GM19239 (cell line): ENCODE measurements at places on chromosomes 2 and 18.

DNA sequence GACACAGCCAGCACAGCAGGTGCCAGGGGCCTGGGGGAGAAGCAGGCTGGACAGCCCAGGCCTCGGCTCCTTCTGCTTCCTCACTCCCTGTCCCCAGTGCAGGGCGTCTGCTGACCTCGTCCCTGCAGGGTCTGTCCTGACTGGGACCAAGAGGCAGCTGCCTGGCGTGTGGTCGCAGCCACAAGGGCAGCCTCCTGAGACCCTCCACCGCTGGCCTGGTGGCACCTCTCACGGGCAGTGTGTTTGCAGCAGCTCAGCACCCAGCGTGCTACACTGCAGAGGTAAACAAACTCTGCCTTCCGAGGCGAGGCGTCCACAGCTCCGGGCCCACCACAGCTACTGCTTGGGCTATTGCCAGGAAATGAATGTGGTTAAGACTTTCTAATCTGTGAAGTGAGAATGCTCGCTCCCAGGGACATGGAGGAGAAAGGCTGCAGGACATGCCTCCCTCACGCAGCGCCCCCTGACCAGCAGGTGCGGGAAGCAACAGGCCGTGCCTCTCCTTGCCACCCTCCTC, 46.1 kb upstream of the HPCAL1 start:
- DNase-seq = no peak

DNA sequence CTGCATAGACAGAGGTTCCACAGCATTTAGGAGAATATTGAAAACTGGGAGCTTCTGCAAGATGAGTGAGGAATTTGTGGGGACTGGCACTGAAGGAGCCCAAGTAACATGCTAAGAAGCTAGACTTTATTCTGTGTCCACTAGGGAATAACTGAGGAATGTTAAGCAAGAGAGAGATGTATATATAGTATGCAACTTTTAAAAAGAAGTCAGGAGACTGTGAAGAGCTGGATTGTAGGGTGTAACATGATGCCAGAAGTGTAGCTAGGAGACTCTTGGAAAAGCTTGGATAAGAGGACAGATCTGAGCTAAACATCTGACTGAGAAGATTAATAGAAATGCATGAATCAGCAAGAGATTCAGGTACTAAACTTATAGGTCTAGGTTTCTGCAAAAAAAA, 270.6 kb upstream of the MMADHC start:
- no peak for DNase-seq

DNA sequence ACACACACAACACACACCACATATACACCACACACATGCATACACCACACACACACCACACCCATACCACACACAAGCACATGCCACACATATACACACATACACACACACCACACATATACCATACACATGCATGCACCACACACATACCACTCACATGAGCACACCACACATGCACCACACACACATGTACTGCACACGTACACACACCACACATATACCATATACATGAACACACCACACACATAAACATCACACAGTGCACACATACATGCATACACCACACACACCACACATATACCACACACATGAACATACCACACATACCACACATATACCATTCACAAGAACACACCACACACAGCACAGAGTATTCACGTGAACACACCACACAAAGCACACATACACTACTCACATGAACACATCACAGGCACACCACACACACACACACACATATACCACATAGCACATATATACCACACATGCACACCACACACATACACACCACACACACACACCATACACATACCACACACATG, 219.9 kb upstream of the RAB6C start:
- DNase-seq = no peak

DNA sequence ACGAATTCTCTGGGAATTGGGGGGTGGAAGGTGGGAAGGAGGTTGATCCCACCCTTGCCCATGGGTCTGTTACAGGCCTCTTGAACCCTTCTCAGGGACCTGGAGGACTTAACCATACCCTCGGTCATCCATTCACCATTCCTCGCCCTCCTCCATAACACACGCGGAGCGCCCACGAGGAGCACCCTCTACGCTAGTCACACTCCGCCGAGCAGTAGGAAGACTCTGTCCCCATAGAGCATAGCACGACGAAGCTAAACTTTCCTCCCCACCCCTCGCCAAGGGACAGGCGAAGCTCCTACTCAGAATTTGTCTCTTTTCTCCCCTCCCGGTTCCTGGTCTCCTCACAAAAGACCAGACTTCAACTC, 611 bp upstream of the ITSN2 start:
- DNase-seq = no peak

GRCh38 chr2:170714381-170715061, 616 bp upstream of the SP5 start:
- DNase-seq = no peak

- DNase-seq = no peak
Measured at GRCh38 chr2:45670646-45671045, 19.2 kb downstream of the PRKCE start.

DNA sequence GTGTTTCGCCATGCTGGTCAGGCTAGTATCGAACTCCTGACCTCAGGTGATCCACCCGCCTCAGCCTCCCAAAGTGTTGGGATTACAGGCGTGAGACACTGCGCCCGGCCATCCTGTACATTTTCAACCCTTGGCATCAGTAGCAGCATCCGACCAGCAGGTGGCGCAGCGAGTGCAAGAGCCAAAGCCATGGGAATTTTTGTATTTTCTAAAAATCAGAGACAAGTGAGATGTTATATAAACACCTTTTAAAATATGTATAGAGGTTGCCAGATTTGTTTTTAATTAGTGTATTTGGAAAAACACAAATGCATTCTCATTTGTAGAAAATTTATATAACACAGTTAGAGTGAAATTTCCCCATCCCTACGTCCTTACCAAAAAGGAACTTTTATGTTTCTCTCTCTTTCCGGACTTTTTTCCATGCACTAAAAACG, 36.8 kb downstream of the MOGAT1 start:
- no peak for DNase-seq

GRCh38 chr2:21083482-21083881, 39.6 kb upstream of the APOB start:
- no peak for DNase-seq

DNA sequence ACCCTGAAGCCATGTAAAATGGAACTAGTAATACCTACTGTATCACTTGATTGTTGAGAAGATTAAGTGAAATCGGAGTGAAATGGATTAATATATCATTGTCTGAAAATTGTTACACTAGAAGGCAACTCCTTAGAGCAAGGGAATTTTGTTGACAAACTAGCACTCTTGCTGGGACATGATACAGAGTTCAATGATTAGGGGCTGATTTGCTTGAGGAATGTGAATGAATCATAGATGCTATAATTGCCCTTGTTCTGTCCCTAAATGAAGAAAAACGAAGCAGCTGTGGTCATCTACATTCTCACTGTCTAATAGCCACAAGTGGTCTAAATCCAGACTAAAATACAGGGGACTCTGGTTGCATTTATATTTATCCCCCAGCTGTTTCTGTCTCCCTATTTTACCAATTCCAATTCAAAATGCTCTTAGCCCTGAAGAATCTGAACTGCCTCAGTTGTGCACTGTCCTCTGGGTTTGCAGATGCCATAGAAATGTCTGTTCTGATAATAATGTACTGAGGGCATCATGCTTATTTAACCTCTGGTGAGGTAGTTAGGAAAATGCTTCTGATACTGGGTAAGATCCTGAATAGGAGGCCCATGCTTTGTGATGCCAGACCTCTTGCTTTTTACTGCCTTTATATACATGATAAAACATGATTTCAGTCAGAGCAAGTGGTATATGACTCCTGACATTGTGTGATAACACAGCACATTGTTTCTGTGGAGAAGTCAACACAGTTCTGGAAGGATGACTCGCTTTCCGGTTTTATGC, 382.1 kb downstream of the NRXN1 start:
- no peak for DNase-seq

DNA sequence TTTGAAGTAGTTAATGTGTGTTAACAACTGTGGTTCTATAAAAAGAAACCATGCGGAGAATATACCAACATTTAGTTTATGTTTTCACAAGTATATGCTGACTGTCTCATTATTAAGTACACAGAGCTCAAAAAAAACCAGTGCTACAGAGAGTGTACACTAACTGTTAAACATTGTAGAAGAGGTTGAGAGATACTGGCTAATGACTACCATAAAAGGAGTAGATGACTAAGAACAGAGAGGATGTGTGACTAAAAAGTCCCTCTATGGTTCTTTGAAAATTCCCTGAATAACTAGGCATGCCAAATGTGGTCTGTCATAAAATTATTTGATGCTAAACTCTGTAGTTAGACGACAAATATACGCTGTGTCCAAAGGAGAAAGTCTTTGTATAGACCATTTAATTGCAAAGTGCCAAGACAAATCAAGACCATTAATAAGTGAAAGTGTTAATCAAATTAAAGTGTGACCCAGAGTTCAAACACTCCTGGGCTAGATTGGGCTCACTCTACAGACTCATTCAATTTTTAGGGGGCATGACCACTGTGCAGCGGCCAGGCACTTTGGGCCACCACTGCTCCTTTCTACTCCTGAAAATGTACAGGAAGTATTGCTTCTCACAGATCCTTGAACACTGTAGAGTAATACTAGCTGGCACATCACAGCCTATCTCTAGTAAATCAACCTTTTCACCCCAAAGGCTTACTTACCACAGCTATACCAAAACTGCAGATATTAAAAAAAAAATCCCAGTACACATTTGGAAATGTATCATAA, 45.1 kb upstream of the SERTAD2 start:
- DNase-seq = no peak

GRCh38 chr2:156930423-156930822, 327.1 kb upstream of the GALNT5 start:
- DNase-seq = no peak

DNA sequence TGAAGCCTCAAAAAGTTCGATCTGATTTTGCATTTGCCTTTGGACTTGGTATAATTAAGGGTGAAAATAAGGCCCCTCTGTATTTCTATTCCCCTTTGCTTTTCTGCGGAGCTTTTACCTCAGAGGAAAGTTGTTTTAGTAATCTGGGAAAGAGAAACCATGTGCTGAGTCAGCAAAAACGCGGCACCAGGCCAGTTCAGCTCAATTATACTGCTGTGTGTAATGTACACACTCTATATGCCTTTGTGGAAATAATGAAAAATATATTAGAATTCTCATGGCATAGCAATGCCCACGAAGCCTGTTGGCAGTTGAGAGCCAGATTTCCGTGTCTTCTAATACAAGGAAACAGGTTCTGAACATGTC, 161.9 kb upstream of the SIX2 start:
- DNase-seq = no peak

DNA sequence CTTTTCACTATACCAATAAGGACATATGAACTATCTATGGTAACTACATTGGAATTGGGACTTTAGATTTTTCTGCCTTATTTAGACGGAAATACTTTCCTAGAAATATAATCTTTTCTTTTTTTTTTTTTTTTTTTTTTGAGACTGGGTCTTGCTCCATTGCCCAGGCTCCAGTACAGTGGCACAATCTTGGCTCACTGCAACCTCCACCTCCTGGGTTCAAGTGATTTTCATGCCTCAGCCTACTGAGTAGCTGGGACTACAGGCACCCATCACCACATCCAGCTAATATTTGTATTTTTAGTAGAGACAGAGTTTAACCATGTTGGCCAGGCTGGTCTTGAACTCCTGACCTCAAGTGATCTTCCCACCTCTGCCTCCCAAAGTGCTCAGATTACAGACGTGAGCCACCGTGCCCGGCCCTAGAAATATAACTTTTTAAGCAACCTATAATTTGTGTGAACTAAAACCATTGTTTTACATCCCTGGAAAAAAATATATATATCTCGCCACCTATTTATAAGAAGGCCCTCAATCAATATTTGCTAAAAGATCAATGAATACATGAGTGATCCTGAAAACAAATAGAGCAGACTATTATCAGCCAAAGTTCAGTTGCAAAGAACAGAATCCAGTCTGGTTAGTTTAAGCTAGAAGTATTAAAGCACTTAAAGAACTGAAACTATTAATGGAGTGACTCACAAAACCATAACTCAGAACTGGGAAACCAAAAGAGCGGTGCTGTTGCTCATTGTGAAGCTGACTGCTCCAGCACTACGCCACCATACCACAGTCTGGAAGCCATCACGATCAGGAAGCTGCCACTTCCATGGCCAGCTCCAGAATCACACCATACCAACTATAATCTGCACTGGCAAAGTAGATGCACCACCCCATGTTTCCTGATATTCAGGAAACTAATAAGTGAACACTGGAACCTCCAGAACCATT, 8.4 kb upstream of the HNRNPLL start:
- no peak for DNase-seq

GRCh38 chr2:127541809-127542208, 6.3 kb downstream of the MYO7B start:
- DNase-seq = no peak
